A549 treated with ZK216348 at 1 μM for 4 hours (cell line): ENCODE measurements at places on chromosomes 12 and 14. TPM values are rescaled to one million over a fixed set of nuclear protein-coding genes. Genes with fewer than 3 reads are reported as not detected.

The CACNA1C gene
- 0.09 to 0.11 TPM in 2 of 5 replicates, not detected in the others for total RNA-seq

The PTHLH gene
- 17.6 to 22.9 TPM (median 19.5 TPM) in 5 replicates for total RNA-seq

The KRT86 gene
- 32.5 to 48.5 TPM (median 46.2 TPM) in 5 replicates for total RNA-seq

The SPPL3 gene
- total RNA-seq = 31.8 to 52.9 TPM (median 46.9 TPM) in 5 replicates
